ENCODE measurements at places on chromosomes 3 and 15.
A peak's percentile ranks its signal among the peaks of the same experiment; 100 is the strongest.

DNA sequence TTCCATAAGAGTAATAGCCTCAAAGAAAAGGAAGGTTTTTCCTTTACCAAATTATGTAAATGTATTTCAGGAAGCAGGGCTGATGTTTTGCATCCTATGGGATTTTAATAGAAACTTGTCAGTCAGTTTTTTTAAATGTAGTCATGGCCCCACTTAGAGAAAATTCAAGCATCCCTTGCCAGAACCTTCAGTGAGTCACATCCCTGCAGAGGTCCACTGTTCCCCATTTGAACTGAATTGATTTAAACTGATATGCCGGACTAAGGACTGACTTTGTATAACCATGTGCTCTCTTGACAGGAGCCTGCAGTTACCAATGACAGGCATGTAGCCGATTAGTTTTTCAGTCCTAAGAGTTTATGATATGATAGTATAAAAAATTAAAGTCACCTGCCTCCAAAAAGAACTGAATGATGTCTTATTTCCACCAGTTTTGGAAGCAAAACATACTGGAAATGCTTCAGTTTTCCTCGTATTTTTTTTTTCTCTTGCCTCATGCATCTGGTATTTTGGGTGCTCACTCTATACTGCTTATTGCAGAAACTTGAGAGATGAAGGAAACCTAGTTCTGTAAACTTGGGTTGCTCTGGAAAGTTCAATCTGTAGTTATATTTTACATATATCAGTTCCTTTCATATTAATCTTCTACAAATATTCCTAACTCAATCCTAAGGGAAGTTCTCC, 30.7 kb downstream of the LRTM1 start:
- no peak for DNase-seq

DNA sequence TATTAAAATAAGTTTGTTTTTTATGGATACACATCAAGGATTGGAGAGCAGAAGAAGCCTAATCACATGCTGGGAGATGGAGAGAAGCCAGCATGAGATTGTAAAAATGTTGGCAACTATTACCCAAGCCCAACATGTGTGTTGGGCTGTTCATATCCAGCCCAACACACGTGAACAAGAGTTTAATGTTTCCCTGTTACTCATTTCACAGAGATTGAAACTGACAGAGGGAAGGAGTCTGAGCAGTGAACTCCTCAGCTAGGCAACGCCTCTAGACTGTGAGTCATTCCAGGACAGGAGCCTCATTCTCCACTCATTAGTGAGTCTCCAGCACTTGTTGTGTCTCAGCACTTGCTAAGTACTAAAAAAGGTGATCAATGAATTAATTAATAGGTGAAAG, 43.2 kb upstream of the CMSS1 start:
- no peak for DNase-seq

DNA sequence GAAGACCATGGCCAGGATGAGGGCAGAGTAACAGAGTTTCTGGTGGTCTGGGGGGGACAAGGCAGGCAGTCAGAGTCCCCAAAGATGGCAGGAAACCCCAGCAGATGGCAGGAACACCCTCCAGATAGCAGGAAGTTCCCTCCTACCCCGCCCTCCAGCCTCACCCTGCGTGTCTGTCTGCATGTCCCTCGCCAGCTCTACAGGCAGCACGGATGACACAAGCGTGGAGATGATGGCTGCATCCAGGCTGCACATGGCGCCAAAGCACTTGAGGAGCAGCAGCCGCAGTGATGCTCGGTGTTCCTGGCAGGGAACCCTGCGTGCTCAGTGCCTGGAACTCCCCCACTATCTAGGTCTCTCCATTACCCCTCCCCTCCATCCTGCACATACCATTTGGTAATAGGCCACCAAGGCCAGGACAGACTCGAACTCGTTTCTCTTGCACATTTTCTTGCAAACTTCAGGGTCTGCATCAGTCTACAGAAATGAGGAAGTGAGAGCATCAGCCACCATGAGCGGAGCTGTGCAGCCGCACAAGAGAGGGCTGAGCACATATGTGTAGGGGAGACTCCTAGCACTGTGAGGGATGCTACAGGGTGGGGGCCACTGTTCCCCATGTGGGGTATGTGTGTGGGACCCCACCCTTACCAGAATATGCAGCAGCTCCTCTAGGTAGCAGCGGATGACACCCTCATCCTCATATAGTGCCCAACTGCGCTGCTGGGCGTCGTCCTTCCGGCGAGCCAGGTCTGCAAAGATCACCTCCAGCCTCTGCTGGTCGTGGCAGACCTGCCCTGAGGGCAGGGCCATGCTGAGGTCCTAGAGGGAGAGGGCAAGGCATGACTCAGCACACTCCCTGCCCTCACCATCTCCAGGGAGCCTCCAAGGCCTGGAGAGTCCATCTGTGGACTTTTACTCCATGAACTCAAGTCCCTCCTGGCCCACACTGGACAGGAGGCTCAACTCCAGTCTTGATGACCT, 6.0 kb downstream of the NCKIPSD start:
- no peak for DNase-seq

DNA sequence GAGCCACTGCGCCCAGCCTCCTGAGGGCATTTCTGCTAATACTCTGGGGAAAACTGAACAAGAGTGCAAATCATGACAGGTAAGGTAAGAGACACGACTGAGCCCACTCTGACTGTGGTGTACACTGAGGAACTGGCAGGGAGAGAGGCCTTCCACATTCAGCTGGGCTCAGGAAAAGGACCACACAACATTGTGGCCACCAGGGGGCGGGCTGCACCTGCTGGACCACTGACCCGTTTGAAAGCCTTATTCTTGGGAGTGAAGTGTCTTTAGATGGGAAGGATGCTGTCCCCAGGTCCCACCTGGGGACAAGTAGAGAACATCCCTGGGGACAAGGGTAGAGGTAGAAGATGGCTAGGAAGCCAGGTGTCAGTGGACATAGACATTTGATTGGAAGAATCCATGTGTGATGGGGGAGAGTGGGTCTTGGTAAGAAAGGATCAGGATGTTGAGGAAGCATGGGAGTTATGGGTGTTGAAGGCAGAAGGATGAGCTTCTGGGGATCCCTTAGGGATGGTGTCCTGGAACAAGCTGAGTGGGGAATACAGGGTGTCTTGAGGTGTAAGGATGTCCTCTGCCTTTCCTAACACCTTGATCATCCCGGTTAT, 6.2 kb upstream of the CTDSPL start:
- DNase-seq, result peak; percentile 93

- DNase-seq, result no peak
Observed at GRCh38 chr15:49979705-49980382, 139.2 kb downstream of the ATP8B4 start.

DNA sequence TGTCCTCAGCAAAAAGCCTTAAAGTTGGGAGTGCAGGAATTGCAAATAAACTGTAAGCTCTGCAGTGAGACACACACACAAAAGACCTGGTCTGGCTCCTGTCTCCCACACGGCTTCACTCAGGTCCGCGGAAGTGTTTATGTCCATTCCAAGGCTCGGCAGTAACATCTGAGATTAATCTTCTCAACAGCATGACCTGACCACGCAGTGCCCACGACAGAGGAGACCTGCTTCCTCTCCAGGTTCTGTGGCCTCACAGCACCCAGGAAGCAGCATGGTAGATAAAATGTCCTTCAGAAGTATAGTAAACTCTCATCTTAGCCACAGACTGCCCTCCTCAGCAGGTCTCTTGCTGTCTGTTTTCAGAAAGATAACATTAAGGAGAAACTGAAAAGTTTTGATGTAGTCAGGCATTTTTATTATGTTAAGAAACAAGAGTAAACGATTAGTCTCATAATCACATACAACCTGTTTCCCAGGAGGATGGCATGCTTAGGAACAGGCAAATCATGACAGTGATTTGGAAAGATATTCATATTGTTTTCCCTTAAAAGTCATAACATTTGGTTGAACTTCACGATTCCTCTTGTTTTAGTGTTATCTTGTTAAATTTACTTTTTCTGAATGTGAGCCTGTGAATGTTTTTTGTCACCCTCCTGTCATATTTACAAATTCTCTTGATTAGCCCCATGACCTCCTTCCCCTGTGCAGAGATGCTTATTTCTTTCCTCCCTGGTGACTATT, 34.6 kb downstream of the CD200R1L start:
- no peak for DNase-seq

- no peak for DNase-seq
Observed at GRCh38 chr3:190003681-190004123, 117.0 kb downstream of the P3H2 start.

DNA sequence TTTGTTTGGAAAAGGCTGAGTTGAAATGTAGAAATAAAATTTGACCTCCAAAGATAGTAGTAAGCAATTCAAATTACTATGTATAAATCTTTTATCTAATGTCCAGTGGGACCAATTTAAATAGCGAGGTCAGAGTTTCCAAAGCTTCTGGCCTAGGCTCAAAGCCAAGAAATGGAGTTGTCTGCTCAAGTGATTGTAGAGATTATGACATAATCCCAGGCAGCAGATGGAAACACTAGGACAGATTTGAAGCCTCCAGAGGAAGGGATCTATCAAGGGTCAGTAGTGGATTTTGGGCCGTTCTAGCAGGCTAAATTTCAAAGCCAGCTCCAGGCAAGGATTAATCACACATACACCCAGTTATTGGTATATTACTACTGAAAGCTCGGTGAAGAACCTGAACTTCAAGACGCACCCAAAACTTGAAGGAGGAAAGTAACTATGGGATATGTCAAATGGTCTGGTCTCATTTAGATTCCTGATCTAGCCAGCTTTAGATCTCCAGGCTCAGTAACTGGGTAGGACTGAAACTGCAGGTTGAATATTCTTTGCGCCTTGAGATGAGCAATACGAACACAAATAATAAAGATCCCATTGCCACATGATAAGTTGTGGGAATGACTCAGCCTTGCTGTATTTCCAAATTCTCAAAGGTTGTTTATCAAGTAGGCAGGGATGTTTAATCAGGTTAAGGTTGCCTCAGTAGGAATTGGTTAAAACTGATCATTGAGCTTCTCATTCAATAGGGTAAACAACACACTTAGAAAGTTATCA, 30.9 kb upstream of the ARRDC4 start:
- DNase-seq, result no peak

DNA sequence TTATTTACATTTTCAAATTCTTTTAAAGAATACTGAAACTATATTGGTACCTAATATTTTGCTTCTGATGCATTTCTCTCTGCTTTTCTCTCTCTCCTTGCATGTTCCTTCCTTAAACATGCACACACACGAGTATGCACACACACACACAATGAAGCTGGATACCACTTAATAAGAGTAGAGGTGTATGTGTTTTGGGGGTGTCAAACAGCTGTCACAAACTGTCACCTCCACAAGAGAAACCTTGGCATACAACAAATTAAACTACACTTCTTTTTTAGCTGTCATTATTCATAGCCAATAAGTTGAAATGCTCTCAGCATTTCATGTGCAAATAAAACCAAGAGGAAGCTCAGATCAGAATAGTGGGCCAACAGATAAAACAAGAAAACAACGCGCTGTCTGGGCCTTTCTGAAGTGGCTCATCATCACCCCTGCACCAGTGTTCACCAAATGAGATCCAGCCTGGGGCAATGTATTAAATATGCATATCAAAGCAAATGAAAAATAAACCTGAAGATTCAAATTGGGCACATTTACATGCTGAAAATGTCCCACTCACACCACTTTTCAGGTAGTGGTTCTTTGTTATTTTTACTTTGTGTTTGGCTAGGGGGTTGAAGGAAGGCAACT, 9.7 kb downstream of the MEIS2 start:
- DNase-seq, result no peak

- no peak for DNase-seq
Observed at GRCh38 chr3:179415377-179415776, 35.9 kb downstream of the GNB4 start.

DNA sequence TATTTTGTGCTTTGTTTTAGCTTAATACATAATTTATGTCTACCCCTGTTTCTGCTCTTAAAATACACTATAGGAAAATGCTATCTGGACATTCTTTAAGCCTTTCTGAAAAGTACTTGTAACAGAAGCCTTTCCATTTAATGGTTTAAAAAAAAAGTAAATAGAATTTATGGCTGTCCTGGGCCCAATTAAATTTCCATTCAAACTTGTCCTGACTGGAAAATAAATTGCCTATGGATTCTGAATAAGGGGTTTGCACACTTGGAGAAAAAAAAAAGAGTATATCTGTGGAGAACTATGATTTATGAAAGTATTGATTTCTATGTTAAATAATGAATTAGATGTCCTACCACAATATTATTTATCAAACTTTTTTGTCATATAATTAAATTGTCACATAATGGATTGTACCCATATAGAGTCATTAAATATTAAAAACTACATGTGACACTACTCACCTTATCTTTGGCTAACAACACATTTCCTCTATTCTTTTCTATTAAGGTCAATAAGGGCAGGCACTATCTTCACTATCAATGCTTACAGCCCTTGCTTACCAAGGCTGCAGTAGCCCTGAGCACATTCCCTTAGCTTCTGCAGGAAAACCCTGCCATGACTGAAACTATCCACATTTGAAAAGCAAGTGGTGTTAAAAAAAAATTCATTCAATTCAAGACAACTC, 396.1 kb upstream of the ROBO2 start:
- DNase-seq, result no peak

GRCh38 chr3:56796202-56796601, 5.5 kb downstream of the ARHGEF3 start:
- no peak for DNase-seq

All from right forelimb (tissue), 1 donor.